ENCODE measurements at places on chromosomes 16 and 17.

GRCh38 chr16:68676113-68676860 is 31.2 kb downstream of the CDH3 start:
- DNase-seq: no peak

DNA sequence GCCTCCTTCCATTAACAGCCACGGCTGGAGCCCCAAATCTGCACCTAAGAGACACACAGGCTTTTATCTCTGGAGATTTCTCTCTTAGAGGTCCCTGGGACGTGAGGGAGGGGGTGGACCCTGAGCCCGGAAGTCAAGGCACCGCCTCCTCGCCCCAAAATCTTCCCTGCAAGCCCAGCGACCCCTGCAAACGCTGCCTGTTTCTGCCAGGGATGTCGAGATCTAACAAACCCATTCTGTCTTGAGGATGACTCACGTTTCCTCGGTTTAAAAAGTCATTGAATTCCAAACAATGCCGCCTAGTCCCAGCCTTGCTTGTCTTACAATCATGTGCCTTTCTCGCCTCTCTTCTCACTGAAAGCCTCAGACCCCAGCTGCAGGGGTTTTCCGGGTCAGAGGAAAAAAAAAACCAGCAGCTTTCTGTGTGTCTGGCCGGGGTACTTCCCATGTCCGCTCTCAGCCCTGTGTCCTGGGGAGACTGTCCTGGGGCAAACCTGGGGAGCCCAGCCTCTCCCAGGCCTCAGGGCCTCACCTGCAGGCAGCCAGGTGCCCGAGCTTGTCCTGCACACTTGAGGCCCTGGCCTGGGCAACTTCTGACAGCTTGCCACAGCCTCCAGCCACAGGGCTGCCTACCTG is 15.4 kb downstream of the ARL2BP start:
- no peak for DNase-seq

GRCh38 chr16:81524382-81524781 is 79.8 kb downstream of the CMIP start:
- DNase-seq: no peak

DNA sequence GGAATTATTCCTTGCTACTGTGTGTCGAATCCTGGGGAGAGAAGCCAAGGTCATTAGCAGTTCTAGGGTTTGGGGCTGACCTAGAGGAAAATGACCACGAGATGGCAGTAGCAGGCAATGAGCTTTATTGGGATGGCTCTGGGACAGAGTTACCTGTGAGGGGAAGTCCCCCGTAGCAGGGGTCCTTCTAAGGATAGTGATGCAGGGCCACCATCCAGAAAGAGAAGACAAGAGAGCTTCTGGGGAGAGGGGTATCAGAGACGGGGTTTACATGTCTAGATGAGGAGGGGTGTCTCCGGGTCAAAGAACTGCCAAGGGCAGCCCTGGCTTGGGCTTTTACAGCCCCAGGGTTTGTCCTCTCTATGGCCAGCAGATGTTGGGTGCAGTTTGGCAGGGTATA is 6.4 kb upstream of the GGT6 start:
- DNase-seq: peak; percentile 29

GRCh38 chr17:79923974-79924638 is 84.9 kb upstream of the CBX4 start:
- no peak for DNase-seq

GRCh38 chr16:88725609-88726407 is 19.5 kb downstream of the CTU2 start:
- no peak for DNase-seq

DNA sequence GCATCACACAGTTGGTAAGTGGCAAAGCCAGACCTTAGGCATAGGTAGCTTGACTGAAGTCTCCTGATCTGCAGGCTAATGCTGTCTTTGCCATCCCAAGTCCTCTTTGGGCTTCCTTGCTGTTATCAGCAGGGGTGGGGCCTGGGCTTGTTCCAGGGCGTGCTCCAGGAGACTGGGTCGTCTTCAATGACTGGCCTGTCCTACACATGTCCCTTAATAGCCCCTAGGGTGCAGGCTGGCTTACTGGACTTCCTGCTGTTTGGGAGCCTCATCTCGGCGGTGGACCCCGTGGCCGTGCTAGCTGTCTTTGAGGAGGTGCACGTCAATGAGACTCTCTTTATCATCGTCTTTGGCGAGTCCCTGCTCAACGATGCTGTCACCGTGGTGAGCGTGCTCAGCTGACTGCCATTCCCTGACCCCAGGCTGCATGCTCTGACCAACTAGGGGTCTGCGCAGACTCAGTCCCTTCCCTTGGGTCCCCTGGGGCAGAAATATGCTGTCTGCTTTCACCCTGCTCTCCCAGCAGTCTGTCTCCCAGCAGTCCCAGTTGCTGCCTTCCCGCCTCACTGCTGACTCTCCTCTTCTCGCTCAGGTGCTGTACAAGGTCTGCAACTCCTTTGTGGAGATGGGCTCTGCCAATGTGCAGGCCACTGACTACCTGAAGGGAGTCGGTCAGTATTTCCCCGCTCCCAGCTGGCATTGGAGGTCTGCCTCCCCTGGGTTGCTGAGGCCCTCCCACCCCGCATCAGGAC is 6.2 kb downstream of the SLC9A5 start:
- no peak for DNase-seq

DNA sequence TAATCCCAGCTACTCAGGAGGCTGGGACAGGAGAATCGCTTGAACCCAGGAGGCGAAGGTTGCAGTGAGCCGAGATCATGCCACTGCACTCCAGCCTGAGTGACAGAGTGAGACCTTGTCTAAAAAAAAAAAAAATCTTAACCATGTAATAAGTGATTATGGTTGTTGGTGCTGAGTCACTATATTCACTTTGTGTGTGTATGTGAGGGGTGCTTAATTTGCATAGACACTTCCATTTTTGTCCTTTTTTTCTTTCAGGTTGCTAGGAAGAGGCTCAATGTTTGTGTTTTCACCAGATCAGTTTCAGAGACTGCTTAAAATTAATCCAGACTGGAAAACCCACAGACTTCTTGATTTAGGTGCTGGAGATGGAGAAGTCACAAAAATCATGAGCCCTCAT is 18.2 kb downstream of the METTL9 start:
- no peak for DNase-seq

GRCh38 chr17:29045734-29046472 is 3.0 kb downstream of the PIPOX start:
- no peak for DNase-seq

DNA sequence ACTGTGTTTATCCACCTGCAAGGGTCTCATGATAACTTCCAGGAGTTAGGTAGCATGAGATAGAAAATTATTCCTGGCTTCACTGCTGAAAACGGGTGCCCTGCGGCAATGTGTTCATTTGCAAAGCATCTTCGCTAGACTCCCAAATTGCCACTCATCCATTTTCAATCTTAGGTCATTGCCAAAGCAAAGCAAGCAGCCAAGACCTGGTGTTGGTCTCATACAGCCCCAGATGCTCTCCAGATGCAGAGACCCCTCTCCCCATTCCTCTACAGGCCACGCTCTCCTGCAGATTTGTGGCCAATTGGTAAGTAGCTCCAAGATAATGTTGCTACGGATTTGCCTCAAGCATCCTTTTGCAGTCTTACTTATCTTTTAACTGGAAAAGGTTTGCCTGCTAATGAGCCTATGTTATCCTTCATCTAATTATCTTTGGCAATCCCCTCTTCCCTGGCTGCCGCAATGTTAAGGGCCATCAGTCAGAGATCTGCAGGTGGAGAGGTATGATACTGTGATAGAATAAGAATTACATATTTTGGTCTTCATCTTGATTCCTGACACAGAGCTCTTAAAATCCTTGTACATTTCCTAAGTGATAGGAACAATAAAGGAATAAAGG is 222.0 kb downstream of the SLC39A11 start:
- no peak for DNase-seq

GRCh38 chr17:78347453-78347852 is 12.4 kb downstream of the SOCS3 start:
- DNase-seq: no peak

DNA sequence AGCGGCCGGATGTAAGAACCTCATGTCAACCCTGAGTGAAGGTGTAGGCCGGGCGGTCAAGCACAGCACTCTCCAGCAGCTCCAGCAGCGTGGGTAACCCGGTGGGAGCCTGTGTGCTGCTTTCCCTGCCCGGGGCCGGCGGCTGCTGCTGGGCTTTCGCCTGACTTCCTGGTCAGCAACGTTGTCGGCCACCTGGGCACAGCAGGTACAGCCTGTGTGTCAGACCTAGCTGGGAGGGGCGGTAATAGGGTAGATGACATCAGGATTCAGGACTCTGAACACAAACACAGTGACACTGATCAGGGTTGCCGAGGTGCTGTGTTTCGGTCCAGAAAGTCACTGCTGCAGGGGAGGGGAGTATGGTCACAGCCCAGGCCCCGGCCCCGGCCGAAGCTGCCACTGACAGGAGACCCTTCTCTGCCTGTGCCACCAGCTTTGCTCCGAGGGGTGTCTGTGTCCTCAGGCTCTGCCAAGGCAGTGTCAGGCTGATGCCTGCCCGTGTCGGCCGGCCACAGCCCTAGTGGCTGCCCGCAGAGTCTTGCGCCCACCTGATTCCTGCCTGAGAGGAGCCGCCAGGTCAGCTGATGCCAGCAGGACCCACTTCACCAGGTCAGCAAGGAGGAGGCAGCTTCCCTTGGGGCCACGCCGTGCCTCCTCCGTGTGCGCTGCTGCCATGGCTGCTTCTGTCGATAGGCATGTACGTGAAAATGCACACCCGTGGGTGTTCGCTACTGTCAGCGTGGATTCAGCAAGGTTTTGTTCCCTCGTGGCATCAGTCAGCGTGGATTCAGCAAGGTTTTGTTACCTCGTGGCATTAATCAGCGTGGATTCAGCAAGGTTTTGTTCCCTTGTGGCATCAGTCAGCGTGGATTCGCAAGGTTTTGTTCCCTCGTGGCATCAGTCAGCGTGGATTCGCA is 9.2 kb downstream of the RAB40C start:
- no peak for DNase-seq

DNA sequence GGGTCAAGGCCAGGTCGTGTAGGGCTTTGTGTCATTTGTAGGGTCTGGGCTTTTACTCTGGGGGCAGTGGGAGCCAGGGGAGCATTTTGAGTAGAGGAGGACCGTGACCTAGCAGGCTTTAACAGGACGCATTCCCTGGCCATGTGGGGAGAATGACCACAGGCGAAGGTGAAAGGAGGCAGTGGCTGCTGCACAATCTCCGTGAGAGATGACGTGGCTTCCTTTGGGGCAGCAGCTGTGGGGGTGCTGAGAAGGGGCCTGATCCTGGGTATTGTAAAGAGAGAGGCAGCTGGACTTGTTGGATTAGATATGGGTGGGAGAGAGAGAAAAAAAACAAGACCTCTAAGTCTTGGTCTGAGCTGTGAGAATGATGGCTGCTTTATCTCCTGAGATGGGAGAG is 46.0 kb downstream of the KATNIP start:
- no peak for DNase-seq

GRCh38 chr16:57955572-57956188 is 15.2 kb downstream of the CNGB1 start:
- DNase-seq: no peak

DNA sequence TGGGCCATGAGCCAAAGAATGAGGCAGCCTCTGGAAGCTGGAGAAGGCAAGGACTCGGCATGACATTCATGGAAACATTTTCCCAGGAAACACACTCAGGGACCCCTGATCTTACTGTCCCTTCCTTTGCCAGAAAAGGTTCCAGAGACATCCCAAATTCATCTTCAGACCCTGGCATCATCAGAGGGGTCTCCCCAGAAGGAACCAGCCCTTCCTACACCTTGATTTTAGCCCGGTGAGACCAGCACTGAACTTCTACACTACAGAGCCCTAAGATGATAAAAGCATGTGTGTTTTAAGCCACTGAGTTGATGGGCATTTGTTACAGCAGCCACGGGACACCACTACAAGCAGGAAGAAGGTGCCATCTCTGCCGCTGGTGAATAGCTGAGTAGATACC is 262.3 kb downstream of the C16orf95 start:
- no peak for DNase-seq

GRCh38 chr16:11967195-11967911 is 2.3 kb downstream of the TNFRSF17 start:
- DNase-seq: no peak

DNA sequence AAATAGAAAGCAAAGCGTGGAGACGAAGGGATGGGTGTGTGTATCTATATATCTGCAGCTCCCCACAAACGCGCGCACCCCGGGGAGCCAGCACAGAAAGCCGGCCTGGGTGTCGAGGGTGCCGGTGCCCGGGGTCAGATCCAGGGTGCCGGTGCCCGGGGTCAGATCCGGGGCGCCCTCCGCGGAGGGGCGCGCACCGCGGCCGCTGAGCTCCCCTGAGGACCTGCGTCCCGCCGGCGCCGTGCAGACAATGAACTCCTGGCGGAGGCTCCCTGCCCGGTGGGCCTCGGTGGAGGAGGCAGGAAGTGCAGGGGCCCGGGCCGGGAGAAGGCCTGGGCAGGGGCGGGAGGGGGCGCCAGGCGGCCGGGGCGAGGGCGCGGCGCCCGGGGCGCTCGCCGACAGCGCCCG is 1.1 kb downstream of the ZNF423 start:
- DNase-seq: no peak

GRCh38 chr16:27784351-27785306 is 234.7 kb downstream of the KATNIP start:
- no peak for DNase-seq

DNA sequence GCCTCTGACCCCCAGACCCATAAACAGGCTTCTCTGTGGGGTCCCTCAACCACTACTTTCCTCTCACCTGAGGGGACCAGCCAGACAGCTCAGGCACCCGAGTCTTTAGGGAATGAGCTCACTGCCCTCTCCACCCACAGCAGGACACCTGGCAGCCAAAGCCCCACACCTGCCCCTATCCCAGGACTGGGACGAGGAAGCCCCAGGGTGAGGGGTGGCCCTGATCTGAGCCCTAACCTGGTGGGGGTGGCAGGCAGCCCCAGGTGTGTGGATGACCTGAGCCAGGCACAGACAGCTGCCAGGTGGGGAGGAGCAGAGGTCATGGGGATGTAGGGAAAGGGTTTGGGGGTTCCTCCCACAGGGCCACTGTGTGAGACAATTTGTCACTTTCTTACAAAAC is 1.7 kb upstream of the TEX19 start:
- DNase-seq: no peak

- DNase-seq: peak; percentile 91
Observed at GRCh38 chr16:89534252-89534756, 26.1 kb downstream of the SPG7 start.

GRCh38 chr16:59330019-59330670 is 596.0 kb upstream of the GOT2 start:
- no peak for DNase-seq

DNA sequence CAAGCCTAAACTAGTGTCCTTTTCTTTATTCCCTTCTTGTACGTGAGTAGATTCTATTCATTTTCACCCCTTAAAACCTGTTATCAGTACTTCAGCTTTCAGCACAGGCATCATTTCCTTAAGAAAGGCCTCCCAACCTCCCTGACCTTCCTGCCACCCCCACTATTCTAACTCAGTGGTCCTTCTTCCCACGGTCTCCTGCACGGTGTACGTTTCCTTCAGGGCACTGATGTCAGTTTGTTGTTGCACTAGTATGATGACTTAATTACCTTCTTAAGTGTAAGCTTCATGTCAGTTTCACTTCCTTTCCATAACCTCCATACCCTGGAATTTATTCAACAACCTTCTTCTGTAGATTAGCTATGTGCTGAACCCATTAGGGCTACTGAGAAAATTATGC is 484.2 kb downstream of the HS3ST4 start:
- no peak for DNase-seq

Measured in HL-60 (cell line).